ENCODE measurements at places on chromosomes 7 and 10.

GRCh38 chr10:109877546-109877945 is 45.8 kb downstream of the XPNPEP1 start:
- DNase-seq, result no peak

- no peak for DNase-seq
Measured at GRCh38 chr10:31596765-31597164, 277.7 kb downstream of the ZEB1 start.

- DNase-seq, result no peak
Measured at GRCh38 chr10:49518982-49519578, 19.8 kb downstream of the ERCC6 start.

- no peak for DNase-seq
Measured at GRCh38 chr7:149397470-149398043, 63.3 kb downstream of the ZNF777 start.

DNA sequence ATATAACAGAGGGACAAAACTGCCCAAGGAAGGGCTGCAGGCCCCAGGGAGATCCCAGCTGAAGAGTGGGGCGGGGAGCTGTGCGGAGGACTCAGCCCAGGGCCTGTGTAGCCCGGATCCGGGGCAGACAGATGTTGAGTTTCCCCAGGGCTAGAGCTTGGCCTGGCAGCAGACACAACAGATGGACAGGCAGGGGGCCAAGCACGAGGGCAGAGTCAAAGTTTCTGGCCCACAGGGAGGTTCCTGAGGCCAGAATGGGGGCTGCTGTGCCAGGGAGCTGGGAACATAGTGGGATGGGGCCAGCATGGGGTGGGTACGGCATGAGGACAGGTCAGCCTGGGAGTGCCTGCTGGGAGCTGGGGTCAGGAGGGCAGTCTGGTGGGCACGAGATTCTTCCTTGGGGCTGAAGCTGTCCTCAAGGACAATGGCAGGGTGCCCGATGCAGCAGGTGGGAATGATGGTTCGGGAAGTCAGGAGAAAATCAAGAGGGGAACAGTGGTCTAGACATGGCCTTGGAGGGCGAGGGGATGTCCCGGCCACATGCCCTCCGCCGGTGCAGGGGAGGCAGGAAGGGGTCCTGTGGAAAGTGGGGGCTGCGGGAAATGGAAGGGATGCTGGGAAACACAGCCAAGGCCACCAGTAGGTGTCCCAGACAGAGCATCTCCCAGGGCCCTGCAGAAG is 519.1 kb upstream of the FOXK1 start:
- DNase-seq, result no peak

DNA sequence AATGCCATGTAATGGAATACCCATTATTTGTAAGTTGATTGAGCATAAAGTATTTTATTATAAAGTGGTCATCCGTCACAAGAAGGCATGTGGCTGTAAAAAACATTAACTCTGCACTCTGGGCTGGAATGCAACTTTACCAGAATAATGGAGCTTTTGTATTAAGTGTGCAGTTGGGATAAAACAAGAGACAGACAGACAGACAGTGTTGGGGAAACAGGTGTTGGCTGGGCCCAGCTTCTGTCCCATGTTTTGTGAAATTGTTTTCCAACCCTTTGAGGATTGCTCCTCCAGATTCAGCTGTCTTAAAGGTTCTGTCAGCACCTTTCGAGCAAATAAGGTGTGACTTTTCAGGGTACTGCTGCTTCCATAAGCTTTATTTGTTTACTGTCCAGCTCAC is 67.9 kb upstream of the NFKB2 start:
- no peak for DNase-seq

DNA sequence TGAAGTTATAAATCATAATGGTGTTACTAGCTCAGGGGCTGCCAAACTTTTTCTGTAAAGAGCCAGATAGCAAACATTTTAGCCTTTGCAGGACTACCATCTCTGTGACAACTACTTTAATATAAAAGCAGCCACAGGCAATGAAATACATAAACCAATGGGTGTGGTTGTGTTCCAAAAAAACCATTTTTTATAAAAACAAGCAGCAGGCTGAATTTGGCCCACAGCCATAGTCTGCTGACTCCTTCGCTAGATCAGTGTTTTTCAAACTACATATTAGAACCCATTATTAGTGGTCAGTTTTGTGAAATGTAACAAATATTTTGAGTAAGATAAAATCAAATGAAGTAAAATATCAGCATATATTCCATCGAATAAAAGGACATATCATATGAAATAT is 13.6 kb downstream of the GNG11 start:
- DNase-seq, result no peak

GRCh38 chr7:54712820-54713219 is 46.2 kb downstream of the SEC61G start:
- no peak for DNase-seq

DNA sequence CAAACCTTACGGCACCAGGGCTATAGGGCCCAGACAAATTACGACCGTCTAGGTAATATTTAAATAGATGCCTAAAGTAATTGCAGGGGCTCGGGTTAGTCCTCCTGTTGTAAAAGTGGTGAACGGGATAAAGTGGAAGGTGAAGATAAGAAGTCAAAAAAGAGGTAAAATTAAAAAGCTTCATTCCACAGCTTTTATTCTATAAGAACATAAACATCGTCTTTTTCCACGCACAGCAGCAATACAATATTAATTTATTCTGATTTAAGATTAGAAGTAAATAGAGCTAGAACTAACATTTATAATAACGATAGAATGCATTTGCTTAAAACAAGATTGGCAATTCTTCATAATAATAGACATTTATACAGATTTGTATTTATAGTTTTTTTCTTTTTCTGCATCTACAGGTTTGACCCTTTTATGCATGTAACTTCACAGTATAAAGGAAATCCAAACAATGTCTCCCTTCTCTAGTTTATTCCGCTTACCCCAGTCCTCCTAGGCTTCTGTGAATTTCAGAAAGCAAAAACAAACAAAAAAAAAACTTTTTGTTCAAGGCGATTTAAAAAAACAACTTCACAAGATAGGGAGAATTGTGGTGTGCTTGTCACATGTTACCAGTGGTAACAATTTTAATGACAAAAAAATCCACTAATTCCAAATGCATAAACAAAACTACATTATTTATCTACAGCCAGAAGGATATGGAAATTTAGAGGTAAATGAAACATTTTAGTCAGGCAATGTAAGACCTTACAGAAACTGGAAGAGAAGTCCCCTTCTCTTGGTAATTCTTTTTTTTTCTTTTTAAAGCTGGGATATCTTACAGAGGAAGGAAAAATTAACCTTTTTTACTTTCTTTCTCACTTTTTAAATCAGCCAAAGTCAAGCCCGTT is 3.4 kb downstream of the HOXA10 start:
- no peak for DNase-seq

DNA sequence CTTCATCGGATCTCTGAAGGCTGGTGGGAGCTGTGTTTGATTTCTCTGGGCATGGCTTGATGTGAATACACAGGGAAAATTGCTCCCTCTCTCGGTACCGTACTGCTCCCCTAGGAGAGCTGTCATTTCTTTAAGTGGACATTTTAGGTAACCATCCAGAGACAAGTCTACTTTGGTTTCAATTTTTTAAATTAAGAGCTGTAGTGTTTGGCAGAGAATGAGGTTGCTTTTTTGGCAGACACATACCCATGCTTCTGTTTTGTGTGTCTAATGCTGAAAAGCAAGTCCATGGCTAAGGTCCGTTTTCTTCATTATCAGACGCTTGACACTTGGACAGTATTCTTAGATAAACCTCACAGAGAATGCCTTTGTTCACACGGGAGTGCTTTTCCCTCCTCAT is 61.3 kb upstream of the TRIL start:
- no peak for DNase-seq

DNA sequence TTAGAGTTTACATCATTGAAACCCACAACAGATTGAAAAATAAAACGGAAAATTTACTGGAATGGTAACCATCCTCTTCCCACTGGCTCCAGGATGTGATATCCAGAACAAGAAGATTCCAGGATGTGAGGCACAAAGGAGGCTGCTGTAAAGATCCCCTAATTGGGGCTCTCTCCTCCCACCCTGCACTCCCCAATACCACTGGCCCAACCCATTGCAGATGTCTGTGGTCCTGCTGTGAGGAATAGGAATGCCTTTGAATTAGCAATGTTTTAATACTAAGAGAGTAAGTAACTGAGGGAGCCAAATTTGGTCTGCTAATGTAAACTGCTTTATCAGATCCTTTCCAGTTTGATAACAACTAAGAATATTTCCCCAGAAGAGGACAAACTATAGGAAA is 225.9 kb upstream of the INHBA start:
- no peak for DNase-seq

- DNase-seq, result no peak
Measured at GRCh38 chr10:124223711-124224085, 130.3 kb upstream of the CHST15 start.

DNA sequence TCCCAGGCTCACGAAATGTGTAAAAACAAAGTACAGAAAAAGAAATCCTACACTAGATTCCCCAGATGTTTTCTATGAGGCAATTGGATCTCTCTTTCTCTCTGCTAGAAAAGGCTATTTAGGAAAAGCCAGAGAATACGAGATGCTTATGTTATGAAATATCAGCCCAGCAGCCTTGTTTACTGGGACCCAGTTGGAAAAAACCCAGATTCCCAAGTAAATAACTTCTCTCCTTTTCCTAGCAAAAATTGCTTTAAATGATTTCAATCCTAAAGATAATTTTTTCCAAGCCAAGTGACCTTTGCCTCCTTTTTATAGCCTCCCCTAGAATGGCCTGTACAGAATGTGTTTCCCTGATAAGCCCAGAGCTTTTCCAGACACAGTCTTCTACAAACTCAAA is 199.3 kb downstream of the PLXNA4 start:
- no peak for DNase-seq

DNA sequence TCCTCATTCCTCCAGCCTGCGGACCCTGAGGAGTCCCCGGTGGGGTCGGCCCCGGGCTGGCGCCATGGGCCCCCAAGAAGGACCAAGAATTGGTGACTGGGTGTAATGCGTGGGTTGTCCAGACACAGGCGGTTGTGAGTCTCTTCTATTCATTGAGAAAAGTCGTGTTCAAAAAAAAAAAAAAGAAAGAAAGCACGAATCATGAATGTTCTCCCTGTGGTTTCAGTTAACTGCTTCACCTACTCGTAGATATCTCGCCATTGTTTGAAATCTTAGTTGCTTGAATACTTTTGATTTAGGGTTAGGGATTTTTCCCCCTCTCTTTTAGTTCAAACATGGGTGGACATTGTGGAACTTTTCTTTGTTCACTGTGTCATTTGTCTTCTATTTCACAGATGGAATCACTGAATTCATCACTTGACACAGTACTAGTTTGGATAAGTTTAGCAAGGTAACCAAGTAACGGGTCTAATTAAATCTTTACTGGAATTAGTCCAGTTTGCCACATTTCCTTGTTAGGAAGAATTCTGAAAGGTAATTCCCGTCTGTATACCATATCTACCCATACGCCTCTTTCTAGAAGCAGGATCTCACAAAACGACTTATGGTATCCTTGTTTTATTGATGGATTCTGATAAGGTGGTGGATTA is 775 bp downstream of the STARD3NL start:
- DNase-seq, result no peak

DNA sequence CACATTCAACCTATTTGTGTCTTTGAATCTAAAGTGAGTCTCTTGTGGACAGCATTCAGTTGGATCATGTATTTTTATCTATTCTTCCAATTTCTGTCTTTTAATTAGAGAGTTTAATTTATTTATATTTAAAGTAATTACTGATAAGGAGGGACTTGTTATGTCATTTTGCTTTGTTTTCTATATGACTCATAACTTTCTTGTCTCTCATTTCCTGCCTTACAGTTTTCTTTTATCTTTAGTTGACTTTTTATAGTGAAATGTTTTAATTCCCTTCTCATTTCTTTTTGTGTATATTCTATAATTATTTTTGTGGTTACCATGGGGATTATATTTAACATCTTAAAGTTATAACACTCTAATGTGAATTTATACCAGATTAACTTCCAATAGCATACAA is 7.3 kb upstream of the ZNF518A start:
- DNase-seq, result no peak

DNA sequence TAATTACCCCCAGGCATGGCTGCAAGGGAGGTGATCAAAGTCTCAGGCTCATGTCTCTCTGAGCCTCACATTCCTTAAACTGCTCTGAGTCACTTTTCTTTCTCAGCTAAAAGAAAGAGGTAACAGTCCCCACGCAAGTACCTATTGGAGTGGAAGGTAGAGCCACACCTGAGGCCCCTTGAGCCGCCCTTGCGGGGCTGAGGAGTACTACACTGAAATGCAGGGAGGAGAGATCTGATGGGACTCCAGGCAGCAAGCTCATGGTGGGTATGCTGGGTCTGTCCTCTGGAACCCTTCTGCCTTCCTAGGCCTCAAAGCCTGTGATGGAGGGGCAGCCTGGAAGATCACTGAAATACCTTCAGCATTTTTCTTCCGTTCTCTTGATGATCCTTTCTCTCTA is 960.0 kb downstream of the DNAJB9 start:
- DNase-seq, result no peak

DNA sequence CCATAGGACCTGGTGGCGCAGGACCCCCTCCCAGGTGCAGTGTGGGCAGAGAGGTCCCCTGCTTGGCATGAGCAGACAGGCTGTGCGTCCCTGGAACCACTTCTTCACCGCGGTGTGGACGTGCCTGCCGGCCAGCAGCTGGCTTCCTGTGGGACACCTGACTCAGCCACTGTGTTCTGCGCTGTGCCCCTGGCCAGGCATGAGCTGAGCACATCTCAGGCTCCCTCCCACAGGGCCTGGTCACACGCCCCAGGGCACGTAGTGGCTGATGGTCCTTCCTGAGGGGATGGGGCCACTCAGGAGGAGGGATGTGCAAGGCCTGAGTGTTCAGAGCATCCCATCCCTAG is 3.5 kb upstream of the DEPP1 start:
- no peak for DNase-seq

GRCh38 chr10:113087165-113088029 is 137.3 kb downstream of the TCF7L2 start:
- no peak for DNase-seq

DNA sequence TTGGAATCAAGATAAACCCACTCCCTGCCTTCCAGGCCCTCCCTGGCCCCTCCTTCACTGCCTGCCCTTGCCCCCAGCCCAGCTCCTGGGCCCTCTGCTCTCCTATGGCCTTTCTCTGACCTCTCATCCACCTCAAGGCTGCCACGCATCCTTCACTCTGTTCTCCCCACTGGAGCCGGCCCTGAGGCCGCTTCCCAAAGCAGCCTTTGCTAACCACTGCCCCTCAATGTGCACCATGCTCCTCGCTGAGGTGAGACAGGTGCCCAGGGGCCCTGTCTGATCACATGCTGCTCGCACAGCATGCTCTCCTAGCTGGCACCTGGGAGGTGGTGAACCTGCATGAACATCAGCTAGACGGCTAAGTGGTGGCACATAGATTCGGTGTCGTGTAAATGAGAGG is 138.5 kb upstream of the RET start:
- no peak for DNase-seq

DNA sequence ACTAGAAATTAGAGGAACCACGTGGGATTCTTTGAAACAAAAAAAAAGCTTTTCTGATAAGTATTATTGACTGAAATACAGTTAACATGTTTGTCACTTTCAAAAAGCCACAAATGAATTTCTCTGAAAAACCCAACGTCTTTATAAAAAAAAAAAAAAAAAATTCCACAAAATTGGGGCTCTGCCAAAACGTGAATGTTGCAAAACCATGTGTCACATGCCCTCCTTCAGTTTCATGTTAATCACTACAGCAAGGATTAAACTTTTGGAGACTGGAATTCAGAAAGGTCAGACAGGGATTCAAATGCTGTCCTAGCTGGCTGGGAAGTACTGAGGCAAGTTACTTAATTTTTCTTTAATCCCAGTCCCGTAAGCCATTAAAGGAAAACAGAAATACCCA is 278.0 kb upstream of the KLF14 start:
- no peak for DNase-seq

GRCh38 chr7:131955679-131956078 is 399.3 kb upstream of the PODXL start:
- no peak for DNase-seq

GRCh38 chr7:68787566-68787965 is 810.7 kb upstream of the AUTS2 start:
- no peak for DNase-seq

Data from NCI-H1930 (cell line).